ENCODE measurements at places on chromosomes 1 and 21.

DNA sequence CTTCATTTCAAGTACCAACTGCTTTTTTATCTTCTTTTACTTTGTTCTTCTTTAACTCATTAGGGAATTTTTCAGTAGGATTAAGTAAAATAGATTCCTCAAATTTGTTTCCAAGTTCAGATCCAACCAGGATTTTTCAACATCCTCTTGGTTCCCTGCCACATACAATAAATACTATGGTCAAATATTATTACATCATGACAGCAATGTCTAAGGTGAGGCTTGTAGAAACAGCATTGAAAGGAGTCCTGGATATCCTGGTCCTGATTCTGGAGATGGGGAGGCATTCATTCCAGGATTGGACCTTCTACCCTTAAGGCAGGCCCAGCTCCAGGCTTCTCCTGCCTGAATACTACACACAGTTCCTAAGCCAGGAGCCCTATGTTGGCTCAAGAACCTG lies 80.2 kb upstream of the F3 start:
- H3K27me3 ChIP-seq: no peaks in the 10 kb centered on the region
- DNase-seq: no peak
- no peak overlapping the region for H3K4me3 ChIP-seq
- no peak overlapping the region for H3K27ac ChIP-seq
- no peaks in the 10 kb centered on the region for H3K4me1 ChIP-seq
- H3K36me3 ChIP-seq: no peaks in the 10 kb centered on the region

DNA sequence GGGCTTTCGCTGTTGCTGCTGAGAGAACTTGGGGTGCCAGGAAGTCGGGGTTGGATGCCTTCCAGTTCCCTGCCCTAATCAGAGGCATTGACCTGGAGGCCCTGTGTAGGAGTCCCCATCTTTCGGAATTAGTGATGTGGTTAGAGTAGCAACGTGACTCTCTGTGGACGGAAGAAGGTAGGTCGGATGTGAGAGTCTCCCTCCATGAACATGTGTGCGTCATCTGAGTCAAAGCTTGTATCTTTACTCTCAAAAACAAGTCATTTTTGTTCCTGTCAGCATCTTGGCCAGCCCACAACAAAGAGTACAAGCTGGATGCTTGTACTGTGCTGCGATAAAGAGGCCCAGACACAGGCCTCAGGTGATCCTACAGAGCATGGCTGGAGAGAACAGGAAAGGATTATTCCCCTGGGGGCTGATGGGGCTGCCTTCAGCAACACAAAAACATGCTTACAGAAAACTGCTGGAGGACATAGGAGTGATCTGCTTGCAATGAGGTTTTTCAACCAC lies 31.0 kb upstream of the IL10 start:
- peaks cover 70% of the 10 kb centered on the region for H3K4me1 ChIP-seq
- peak overlapping the region; percentile 1 for H3K4me3 ChIP-seq
- peaks cover 24% of the 10 kb centered on the region for H3K27me3 ChIP-seq
- H3K27ac ChIP-seq: peak overlapping the region; percentile 83
- peak; percentile 91 for DNase-seq

GRCh38 chr21:15947677-15948076 lies 217.9 kb downstream of the USP25 start:
- H3K27me3 ChIP-seq: peaks cover 9% of the 10 kb centered on the region
- H3K36me3 ChIP-seq: no peaks in the 10 kb centered on the region
- H3K4me3 ChIP-seq: no peak overlapping the region
- DNase-seq: no peak
- no peak overlapping the region for H3K27ac ChIP-seq

DNA sequence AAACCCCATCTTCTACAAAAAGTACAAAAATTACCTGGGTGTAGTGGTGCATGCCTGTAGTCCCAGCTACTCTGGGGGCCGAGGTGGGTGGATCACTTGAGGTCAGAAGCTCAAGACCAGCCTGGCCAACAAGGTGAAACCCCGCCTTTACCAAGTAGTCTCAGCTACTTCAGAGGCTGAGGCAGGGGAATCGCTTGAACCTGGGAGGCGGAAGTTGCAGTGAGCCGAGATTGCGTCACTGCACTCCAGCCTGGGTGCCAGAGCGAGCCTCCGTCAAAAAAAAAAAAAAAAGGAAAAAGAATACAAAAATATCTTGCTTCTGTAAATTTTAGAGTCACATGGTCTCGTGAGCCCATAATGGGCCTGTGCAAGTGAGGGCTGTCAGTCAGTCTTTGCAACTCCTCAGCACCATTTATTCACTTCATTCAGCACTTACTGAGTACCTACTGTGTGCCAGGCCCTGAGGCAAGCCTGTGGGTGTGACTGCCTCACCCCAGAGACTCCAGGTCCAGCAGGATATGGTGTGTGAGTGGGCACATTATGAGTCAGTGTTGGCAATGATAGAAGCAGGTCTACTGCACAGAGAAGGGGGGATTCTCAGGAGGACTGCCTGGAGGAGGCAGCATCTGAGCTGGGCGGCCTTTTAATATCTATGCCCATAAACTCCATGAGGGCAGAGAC lies 46.8 kb upstream of the TARDBP start:
- no peaks in the 10 kb centered on the region for H3K36me3 ChIP-seq
- DNase-seq: peak; percentile 57
- peak overlapping the region; percentile 73 for H3K27ac ChIP-seq
- H3K4me1 ChIP-seq: peaks cover 28% of the 10 kb centered on the region
- H3K27me3 ChIP-seq: peaks cover 36% of the 10 kb centered on the region

GRCh38 chr1:197485790-197486189 lies 217.7 kb downstream of the CRB1 start:
- DNase-seq: no peak
- H3K36me3 ChIP-seq: no peaks in the 10 kb centered on the region
- no peak overlapping the region for H3K4me3 ChIP-seq

GRCh38 chr1:178530502-178530901 lies 17.6 kb downstream of the TEX35 start:
- DNase-seq: no peak
- no peaks in the 10 kb centered on the region for H3K36me3 ChIP-seq
- peaks cover 6% of the 10 kb centered on the region for H3K4me1 ChIP-seq
- no peaks in the 10 kb centered on the region for H3K27me3 ChIP-seq
- no peak overlapping the region for H3K27ac ChIP-seq

DNA sequence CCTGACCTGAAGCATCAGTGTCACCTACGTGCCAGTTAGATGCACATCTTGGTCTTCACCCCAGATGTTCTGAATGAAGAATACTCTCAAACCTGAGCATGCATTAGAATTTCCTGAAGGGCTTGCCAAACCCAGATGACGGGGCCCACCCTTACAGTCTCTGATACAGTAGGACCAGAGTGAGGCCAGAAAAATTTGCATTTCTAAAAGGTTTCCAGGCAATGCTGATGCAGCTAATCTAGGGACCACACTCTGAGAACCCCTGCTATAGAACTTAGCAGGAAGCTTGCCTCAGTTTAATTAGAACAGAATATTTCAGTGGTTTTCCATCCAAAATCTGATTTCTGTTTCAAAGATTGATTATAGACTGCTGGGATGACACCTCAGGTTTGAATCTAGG lies 9.9 kb upstream of the CTBS start:
- no peak overlapping the region for H3K4me3 ChIP-seq
- no peak for DNase-seq
- H3K27ac ChIP-seq: no peak overlapping the region
- peaks cover 4% of the 10 kb centered on the region for H3K27me3 ChIP-seq
- H3K36me3 ChIP-seq: no peaks in the 10 kb centered on the region
- no peaks in the 10 kb centered on the region for H3K4me1 ChIP-seq

GRCh38 chr1:31618916-31619846 lies 1.7 kb downstream of the HCRTR1 start:
- no peaks in the 10 kb centered on the region for H3K36me3 ChIP-seq
- DNase-seq: no peak
- H3K4me3 ChIP-seq: no peak overlapping the region
- H3K27me3 ChIP-seq: peaks cover 20% of the 10 kb centered on the region
- peaks cover 7% of the 10 kb centered on the region for H3K4me1 ChIP-seq
- H3K27ac ChIP-seq: no peak overlapping the region

- H3K27ac ChIP-seq: no peak overlapping the region
- no peaks in the 10 kb centered on the region for H3K27me3 ChIP-seq
- peaks cover 40% of the 10 kb centered on the region for H3K4me1 ChIP-seq
- H3K4me3 ChIP-seq: no peak overlapping the region
- peaks cover 5% of the 10 kb centered on the region for H3K36me3 ChIP-seq
Measured at GRCh38 chr1:235275836-235276235, 52.1 kb downstream of the ARID4B start.

Data from activated CD8-positive, alpha-beta T cell treated with anti-CD3 and anti-CD28 coated beads, Interleukin-2, amount 10 ng/mL, durations not matched to agents 7 days and 5 days (primary cell).